ENCODE measurements at places on chromosomes 2 and 18. TPM values are rescaled to one million over a fixed set of nuclear protein-coding genes. Genes with fewer than 3 reads are reported as not detected.

Gene ARHGEF33
- 0.95 TPM for total RNA-seq

GRCh38 chr2:7594211-7594610 lies 677.0 kb downstream of the RNF144A start:
- DNase-seq = no peak

GRCh38 chr2:127612111-127612822 lies 33.7 kb upstream of the GPR17 start:
- DNase-seq = no peak

GRCh38 chr2:196171946-196172345 lies 568 bp upstream of the STK17B start:
- DNase-seq = no peak

DNA sequence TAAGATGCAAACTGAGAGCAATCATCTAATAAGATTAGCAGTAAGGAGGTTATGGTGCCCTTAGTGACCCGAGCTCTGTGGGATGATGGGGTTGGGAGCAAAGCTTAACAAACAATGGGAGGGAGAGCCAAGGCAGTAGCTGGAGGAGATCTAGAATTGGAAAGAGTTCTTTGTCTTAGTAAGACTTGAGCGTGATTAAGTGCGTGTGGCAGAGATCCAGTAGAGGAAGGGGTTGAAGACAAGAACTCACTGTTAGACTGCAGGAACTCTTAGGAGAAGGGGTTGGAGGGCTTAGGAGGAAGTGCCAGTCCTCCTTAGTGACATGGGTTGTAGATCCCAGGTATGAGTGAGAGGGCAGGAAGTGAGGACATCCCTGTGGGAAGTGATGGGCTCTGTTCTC lies 184.7 kb downstream of the GFPT1 start:
- no peak for DNase-seq

- no peak for DNase-seq
Measured at GRCh38 chr2:164436131-164436530, 185.2 kb downstream of the GRB14 start.

DNA sequence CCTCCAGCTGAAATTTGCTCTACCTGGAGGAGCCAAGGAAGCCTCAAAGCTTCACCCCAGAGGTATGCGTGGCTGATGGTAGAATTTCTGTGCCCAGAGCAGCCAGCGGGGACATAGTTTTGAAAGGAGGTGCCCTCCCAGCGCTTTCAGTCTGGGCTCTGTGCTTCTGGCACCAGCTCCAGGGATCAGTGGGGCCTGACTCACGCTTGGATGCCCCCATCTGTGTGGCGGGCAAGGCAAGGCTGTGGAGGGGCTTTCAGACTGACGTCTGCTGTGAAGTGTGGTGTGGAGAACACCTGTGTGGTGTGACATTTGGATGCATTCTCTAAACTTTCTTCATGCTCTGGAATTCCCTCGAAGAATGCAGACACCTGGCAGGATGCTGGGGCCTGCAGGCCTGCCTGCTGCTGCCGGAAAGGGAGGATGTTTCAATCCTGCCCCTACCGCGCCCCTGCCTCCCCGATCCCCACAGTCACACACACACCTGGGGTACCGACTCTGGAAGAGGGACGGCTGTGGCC lies 84.1 kb downstream of the CTIF start:
- DNase-seq = no peak

Data from H1 (cell line).